Glutamatergic neuron (in vitro differentiated cells): ENCODE measurements at places on chromosomes 2 and 18.
A peak's percentile ranks its signal among the peaks of the same experiment; 100 is the strongest.

DNA sequence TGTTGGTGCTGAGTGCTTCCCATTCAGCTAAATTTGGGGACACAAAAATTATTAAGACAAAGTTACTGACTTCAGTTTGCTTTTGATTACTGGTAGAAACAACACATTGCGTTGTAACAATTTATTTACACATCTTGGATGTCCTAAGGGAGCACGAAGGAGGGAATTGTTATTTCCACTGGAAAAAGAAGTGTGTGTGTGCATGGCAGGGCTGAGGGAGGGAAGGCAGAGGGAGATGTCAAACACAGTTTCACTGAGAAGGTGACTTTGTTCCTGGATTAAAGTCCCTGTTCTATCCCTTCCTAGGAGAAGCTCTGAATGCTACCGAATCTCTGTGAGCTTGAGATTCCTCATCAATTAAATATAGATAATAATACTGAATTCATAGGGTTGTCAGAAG lies 3.8 kb upstream of the CDH20 start:
- DNase-seq, result no peak

GRCh38 chr2:121662656-121663055 lies 13.4 kb upstream of the CLASP1 start:
- no peak for DNase-seq

GRCh38 chr2:173205375-173205774 lies 129.7 kb downstream of the MAP3K20 start:
- no peak for DNase-seq

DNA sequence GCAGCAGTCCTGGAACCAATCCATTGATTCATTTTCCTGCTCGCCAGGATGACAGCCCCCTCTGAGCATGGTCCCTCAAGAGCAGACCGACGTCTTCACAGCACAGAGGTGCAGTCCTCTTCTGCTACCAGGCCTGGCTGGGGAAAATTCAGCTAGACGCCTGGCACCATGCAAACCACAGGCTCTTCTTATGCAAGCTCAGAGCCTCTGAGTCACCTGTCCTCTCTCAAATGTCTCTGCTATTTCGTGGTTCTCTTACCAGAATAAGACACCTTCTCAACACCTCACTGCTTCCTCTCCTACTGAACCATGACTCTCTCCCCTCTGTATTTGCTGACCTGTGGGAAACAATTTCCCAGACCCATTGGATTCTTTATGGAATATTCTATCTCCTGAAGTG lies 79.8 kb upstream of the CYRIA start:
- no peak for DNase-seq

DNA sequence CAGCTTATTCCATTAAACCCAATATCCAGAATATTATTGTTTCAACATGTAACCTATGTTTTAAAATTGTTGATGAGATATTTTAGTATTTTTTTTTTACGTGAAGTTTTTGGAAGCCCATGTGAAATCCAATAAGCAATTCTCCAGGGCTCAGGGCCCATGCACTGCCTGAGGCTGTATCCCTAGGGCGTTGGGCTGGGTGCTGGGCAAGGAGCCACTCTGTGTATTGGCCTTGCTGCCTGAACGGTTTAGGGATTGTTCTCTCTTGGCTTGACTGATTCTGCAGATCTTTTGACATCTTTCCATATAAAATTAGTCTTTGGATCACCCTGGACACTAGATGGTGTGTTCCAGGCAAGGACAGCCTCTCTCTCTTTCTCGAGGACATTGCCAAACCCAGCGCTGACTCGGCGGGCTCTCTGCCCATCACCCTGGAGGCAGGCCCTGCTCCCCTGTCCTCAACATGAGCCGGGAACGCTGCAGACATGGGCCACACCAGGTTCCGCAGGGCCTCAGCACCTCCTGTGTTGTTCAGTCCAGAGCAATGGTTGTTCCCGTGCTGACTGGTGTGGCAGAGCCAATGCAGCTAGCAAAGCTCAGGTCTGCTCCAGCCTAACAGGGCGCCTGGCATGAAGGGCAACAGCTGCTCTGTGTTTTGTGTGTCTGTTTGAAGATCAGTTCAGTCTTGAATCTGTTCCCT lies 163.0 kb downstream of the SEPTIN10 start:
- DNase-seq, result no peak

GRCh38 chr2:122703676-122704075 lies 948.2 kb downstream of the TSN start:
- no peak for DNase-seq

- DNase-seq, result peak; percentile 39
These were observed 228.7 kb downstream of the HAUS1 start for GRCh38 chr18:46332921-46333341.

DNA sequence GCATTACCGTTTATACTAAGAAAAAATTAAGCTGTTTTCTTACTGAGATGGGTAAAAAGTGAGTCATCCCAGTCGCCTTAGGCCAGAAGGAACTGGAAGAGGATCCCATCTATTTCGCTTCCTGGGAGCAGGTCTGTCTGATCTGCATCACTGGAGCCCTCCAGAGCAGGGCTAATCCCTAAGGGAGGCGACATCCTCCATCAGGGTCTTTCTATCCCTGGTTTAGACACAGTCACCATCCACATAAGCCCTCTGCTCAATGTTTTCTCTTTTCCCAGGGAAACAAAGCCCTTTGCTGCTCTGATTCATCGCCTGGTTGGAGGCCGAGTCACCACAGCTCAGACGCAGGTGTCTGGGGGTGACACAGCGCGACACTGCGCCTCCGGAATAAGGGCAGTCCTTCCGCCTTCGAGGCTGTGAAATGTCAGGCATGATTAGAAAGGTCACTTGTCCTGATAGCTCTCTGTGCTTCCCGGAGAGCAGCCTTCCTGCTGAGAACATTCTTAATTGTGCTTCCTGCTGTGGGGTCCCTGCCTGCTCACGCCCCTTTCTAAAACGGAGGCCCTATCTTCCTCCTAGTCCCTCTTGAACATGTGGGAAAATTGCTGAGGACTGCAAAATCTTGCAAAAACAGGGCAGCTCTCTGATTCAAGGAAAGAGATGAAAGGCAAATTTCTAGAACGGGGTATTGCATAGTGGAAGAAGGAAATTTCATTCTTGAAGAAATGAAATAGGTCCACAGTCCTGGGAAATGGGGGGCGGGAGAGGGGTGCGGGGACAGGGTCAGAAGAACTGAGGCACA lies 56.3 kb downstream of the MARCHF4 start:
- DNase-seq, result no peak

DNA sequence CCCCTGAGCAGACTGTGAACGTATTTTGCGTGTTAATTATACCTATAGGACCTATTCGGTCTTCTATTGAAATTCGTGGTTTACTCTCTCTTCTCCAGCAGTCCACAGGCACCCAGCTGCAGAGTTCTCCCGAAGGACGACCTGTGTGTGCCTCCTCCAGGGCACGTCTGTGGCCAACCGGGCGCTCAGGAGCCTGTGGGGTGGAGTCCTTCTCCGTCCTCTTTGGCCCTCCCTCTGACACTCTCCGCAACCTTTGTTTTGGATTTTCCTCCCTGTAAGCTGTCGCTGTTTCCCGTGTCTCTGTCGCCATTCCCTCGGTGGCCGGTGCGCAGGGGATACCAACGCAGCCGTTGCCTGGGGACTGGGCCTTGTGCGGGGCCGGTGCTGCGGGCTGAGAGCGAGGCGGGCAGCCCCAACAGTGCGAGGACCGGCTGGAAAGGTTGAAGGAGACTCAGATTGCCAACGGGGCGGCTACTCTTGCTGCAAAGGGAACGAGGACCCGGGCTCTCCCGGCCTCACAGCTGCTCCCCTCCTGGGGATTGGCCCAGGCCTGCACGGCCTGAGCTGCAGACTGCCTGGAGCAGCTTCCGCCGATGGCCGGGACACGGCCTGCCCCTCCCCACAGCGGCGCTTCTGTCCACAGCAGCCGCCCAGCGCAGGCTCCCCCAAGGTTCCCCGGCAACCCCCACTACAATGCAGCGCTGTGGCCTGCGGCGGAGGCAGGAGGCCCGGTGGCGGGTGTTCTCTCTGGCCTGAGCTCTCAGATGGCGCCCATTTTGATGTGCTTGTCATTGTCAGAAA lies 221.0 kb downstream of the MTX2 start:
- peak; percentile 75 for DNase-seq

GRCh38 chr2:214246417-214246816 lies 164.4 kb upstream of the VWC2L start:
- no peak for DNase-seq

- DNase-seq, result peak; percentile 61
These were observed 20.0 kb upstream of the MTCL1 start for GRCh38 chr18:8685141-8685913.

- no peak for DNase-seq
These were observed 145.5 kb downstream of the MEIS1 start for GRCh38 chr2:66580166-66581049.

DNA sequence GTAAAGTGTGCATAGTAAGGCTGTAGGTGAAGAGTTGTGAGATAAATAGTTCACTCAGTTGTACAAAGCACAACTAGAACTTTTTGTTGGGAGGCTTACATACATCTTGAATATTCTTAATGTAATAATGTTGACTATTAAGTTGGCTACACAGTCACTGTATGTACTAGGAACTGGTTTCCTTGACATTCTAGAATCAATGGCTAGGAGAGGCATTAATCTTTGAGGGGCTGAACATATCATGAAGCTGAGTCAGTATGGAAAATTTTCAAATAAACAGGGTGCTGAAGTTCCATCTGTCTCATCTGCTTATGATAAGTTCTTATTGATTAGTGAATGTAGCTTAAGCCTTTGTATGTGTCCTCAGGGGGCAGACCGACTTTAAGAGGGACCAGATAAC lies 23.4 kb downstream of the METTL21A start:
- no peak for DNase-seq

- DNase-seq, result no peak
These were observed 263.4 kb upstream of the MEIS1 start for GRCh38 chr2:66171530-66171929.

- DNase-seq, result no peak
These were observed 20.7 kb downstream of the USP34 start for GRCh38 chr2:61450144-61450543.

DNA sequence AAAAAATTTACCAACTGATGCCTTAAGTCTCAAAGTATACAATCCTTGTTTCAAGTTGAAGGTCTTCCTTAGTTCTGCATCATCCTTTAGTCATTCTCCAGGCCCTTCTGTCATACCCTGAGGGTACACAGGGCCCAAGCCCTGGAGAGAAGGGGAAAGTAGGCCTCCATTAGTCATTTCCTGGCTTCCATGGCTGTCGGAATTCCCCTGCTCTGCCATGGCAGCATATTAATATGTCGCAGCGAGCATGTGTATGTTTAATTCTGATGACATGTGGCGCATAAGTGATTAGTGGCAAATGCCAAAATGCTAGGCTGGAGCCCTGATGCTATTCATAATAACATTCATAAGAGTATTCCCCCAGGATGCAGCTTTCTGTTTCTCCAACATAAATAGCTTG lies 22.1 kb downstream of the GPR39 start:
- no peak for DNase-seq

DNA sequence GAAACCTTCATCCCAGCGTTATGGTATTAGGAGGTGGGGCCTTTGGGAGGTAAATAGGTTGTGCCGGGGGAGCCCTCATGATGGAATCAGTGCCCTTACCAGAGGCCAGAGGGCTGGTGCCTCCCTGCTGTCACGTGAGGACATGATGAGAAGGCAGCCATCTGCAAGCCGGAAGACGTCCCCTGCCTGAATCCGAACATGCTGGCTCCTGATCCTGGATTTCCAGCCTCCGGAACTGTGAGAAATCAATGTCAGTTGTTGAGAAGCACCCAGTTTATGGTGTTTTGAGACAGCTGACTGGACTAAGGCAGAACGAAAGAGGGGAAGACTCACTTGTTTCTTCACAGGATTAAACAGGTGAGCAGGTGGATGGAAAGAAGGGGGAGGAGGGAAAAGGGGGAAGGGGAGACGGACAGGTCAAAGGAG lies 13.0 kb upstream of the KLF11 start:
- no peak for DNase-seq

DNA sequence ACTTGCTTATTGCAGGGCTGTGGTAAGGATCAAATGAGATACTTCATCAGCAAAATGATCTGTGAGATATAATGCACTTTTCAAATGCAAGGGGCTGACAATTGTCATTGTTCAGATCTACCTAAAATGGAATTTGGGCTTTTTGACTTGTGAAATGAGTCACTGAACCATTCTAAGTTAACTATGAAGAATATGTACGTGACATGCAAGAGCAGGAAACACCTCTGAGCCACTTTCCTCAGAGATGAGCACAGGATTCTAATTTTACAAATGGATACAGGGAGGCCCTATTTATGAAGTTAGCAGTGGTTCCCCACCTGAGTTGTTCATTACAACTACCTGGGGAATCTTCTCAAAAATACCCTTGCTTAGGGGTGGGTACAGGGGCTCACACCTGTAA lies 26.7 kb downstream of the CTLA4 start:
- no peak for DNase-seq

DNA sequence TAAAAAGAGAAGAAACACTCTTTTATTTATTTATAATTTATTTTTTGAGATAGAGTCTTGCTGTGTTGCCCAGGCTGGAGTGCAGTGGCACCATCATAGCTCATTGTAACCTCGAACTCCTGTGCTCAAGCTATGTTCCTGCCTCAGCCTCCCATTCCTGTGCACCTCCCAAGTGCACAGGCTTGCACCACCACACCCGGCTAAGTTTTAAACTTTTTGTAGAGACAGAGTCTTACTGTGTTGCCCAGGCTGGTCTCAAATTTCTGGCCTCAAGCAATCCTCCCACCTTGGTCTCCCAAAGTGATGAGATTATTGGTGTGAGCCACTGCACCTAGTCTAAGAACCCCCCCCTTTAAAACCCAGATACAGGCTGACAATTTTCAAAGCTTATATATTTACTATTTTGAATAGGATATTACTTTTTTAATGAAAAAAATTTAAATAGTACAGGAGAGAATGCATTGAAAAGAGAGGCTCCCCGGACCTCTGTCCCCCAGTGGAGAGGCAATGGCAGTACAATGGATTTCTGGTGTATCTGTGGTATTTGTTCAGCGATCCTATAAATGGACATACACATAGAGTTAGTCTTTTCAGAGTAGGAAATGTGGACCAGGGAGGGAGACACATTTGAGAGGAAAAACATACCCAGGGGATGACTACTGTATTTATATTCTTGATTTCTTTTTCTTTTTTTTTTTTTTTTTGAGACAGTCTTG lies 48.1 kb upstream of the CNOT11 start:
- no peak for DNase-seq

DNA sequence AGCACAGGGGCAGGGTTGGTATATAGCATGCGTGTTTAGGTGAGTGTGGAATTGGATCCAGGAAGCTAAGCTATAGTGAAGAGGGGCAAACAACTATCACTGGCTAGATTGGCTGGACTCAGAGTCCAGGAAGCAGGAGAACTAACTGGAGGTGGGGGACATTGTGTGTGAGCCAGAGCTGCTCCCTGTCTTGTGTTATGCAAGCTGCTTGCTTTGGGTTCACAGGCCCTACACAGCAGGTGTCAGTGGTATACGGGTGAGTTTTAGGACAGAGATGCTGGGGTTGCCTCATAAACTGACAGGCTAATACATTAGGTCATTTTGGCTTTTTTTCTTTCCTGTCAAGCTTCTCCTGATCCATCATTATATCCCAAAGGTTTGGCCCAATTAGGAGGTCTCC lies 87.5 kb downstream of the CCDC85A start:
- no peak for DNase-seq

GRCh38 chr2:182971820-182972547 lies 66.3 kb downstream of the NCKAP1 start:
- no peak for DNase-seq

GRCh38 chr2:31253356-31254131 lies 19.6 kb downstream of the EHD3 start:
- DNase-seq, result no peak

- DNase-seq, result no peak
These were observed 18.5 kb upstream of the EML6 start for GRCh38 chr2:54704688-54705605.
